ENCODE measurements at places on chromosomes 2 and 18.
A peak's percentile ranks its signal among the peaks of the same experiment; 100 is the strongest.

- no peak for DNase-seq
These were observed 3.8 kb downstream of the SIX2 start for GRCh38 chr2:45005261-45006002.

- no peak for DNase-seq
These were observed 130.8 kb upstream of the NT5C1B start for GRCh38 chr2:18719978-18720775.

DNA sequence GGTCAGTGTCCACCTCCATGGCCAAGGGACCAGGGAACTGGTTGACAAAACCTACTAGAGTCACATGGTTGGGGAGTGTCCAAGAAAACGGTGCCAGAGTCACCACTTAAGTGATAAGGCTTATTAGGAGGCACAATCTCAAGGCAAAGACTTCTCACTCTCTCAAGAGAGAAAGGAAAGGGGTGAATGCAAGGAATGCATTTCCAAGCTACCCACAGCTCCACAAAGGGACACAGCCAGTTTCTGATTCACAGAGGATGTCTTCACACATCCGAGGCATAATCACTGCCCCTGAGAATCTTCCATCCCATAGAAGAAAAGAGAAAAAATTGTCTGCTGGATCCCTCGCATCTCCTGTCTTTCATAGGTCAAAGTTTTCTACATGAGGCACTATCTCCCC lies 269.3 kb downstream of the TNS1 start:
- no peak for DNase-seq

- DNase-seq = no peak
These were observed 756 bp upstream of the PTPN4 start for GRCh38 chr2:119758881-119759450.

DNA sequence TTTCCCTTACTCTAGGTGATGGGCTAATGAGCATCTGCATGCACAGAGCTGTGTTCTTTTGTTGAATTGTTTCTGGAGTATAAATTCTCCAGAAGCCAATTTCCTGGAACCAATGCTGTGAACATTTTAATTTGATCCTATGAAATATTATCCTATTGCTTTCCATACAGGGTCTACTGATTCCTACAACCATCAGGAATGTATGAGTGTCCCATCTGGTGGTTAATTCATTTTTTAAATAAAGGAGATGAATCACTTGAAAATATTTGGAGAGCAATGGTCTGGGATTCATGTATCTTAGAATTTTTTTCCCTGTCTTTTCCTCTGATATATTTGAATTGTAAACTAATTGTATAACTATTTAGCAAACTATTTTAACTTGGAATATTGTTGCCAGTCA lies 14.0 kb downstream of the KIF5C start:
- no peak for DNase-seq

DNA sequence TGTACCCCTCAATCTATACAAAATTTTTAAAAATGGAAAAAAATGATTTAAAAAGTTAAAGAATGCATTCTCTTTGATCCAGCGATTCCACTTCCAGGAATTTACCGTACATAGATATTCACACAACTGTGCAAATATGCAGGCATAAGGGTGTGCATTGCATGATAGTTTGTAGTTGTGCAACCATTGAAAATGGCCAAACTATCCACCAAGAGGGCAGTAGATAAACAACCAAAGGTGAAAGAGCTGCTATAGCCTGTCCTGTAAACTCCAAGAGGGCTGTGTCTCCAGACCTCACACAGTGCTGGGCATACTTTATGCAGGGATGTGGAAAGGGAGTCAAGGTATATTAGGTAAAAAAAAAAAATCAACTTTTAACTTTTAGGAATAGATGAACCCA lies 116.5 kb upstream of the NEDD4L start:
- DNase-seq = no peak

DNA sequence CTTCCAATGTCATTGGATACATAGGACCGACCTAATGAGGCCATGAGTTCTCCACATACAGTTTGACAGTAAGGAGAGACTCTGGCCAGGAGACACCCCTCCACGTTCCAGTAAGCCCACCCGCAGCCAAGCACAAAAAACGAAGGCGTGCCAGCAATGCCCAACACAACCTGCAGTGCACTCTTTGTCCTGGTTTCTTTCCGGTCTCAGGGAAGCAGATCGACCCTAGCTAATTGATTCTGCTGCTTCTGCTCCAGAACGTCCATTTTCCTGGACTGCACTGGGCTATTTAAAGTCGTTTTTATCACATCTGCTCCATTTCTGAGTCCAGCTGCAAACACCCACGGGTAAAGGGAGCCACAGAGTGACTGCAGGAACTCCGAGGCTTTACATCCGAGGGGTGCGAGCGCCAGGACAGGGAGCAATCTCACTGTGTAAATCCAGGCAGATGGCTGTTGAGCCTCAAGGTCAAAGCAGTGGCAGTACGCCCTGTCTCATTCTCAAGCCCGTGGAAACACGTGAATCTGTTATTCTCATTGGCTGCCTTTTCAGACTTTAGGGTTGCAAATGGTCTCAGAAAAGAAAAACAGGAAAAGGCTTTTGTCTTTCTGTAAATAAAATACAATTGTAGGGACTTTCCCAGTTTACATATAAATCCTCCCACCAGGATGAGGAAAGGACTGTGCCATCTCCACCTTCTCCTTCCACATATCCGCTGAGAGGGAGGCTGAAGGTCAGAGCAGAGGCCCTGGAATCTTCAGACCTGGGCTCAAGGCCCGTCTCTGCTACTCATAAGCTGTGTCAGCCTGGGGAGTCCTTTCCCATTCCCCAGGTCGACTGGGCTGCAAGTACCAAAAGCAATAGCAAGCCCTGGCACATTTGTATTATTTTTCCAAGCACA lies 40.7 kb downstream of the TMEM163 start:
- no peak for DNase-seq

DNA sequence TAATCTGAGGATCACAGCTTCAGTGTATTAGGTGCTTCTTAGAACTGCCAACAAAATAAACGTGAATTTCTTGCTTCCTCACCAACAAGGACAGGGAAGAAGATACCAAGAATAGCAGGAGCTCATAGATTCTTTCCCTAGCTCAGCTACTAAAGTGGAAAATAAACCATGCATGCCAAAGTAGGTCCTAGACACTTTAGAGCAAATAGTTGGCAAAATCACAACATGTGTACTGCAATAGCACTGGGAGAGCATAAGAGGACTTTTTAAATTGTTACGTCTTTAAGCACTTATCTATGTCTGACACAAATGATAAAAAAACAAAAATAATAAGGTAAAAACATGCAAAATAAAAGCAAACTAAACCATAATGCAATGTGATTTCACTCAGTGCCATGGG lies 49.5 kb downstream of the SUCLG1 start:
- no peak for DNase-seq

- DNase-seq = no peak
These were observed 549.0 kb upstream of the ID2 start for GRCh38 chr2:8132879-8133278.

GRCh38 chr2:175147186-175147585 lies 20.8 kb downstream of the ATF2 start:
- no peak for DNase-seq

- no peak for DNase-seq
These were observed 324.3 kb upstream of the PKDCC start for GRCh38 chr2:41723526-41723925.

GRCh38 chr2:127597984-127598380 lies 48.0 kb upstream of the GPR17 start:
- no peak for DNase-seq

- DNase-seq = no peak
These were observed 663 bp downstream of the RHBDD1 start for GRCh38 chr2:226836548-226836885.

GRCh38 chr2:127515383-127515915 lies 10.8 kb downstream of the IWS1 start:
- no peak for DNase-seq

GRCh38 chr2:177298191-177298590 lies 33.7 kb upstream of the NFE2L2 start:
- DNase-seq = no peak

DNA sequence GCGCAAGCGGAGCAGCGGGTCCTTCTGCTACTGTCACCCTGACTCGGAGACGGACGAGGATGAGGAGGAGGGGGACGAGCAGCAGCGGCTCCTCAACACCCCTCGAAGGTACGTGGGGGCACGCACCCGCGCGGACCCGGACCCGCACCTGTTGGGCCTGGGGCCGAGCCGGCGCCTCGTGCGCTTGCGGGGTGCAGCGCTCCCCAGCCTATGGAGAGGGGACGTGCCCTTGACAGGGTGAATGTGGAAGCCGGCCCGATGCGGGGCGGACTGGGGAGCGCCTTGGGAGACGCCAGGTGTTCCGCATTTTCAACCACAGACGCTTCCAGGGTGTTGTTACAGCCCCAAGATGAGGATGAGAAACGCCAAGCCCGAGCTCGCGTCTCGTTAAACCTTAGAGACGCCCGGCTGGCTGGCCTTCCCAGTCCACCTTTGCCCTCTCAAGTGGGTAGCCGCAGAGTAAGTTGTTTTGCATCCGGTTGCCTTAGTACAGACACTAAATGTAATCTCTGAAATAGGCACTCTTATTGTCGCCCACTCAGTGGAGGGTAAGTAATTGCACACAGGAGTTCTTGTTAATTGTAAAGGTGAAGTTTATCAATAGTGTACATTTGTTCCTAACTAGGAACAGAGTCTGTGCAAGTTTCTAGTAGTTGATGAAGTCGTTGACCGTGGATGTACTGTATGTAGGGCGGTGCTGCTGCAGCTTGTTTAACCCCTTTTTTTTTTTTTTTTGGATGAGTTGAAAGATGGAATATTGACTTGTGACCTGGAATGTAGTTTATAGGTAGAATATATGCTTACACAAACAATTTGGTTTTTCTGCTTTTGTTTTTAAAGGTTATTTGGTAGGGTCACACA lies 815 bp downstream of the GMCL1 start:
- peak; percentile 16 for DNase-seq

- DNase-seq = no peak
These were observed 22.6 kb downstream of the MYL12B start for GRCh38 chr18:3284501-3284900.

DNA sequence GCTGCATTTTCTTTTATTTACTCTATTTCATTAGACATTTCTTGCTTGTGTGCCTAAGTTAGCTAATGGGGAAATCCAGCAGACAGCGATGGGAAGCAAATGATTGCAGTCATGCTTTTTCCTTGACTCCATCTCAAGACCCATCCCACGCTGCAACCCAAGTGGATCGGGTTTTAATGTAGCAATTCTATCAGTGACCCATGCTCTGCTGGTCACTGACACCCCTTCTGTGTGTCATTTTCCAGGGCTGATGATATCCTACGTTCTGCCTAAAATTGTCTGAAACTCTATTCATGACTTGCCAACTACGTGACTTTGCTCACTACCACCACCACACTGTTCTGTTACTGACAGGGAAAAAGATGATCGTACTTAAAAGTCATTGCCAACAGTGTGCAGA lies 129.8 kb downstream of the CCBE1 start:
- DNase-seq = no peak

GRCh38 chr2:52405980-52406379 lies 1361.6 kb upstream of the CHAC2 start:
- no peak for DNase-seq

- DNase-seq = no peak
These were observed 3.6 kb upstream of the GYPC start for GRCh38 chr2:126652323-126652891.

DNA sequence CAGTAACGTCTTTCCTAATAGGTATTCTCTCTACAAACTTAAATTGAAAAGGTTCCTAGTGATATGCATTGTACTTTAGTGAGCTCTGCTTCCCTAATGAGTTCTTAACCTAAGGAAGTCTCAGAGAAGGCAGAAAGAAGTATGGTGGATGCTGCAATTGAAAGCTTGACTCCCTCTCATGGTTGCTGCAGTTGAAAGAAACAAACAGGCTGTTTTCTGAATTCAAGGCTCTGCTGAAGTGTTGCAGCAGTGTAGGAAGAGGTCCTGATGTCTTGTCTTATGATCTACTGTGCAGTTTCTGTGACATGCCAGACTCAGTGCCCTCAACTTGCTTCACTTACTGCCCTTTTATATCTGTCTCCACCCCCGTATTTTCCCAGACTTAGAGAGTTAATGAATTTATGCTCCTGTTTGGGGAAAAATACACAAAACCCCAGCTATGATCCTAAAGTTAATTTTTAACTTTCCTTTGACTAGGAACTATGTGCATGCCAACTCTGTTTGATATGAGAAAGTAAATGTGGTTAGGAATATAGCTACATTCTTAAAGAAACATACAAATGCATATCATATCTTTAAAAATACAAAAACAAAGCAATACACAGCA lies 655.3 kb upstream of the FAM98A start:
- DNase-seq = no peak

GRCh38 chr2:140457483-140457882 lies 1673.3 kb downstream of the LRP1B start:
- no peak for DNase-seq

GRCh38 chr2:64063924-64064331 lies 44.7 kb upstream of the VPS54 start:
- DNase-seq = no peak

- DNase-seq = no peak
These were observed 99.3 kb downstream of the TPO start for GRCh38 chr2:1512321-1513289.

DNA sequence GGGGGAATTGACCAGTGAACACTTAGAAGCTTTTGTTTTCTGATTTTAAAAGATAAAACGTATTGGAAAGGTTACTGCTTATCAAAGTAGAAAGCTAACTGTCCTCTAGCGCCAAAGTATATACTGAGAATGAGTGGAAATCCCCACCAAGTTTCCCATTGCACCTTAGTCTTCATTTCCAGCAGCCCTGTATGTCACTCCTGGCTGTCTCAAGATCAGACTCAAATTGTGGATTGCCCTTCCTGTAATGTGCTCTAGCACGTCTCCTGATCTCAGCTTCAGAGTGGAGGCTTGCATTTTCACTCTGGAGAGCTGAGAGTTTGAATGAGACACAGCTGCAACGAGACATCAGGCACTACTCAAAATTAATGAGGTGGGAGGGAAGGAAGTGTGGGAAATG lies 26.6 kb downstream of the MFF start:
- no peak for DNase-seq

GRCh38 chr2:232576995-232577394 lies 26.5 kb downstream of the EIF4E2 start:
- no peak for DNase-seq

- no peak for DNase-seq
These were observed 111.7 kb upstream of the SPATS2L start for GRCh38 chr2:200194746-200195145.

GRCh38 chr2:73033142-73033765 lies 38.3 kb downstream of the SFXN5 start:
- DNase-seq = no peak

GRCh38 chr2:97720746-97721145 lies 7.4 kb downstream of the ZAP70 start:
- DNase-seq = no peak

DNA sequence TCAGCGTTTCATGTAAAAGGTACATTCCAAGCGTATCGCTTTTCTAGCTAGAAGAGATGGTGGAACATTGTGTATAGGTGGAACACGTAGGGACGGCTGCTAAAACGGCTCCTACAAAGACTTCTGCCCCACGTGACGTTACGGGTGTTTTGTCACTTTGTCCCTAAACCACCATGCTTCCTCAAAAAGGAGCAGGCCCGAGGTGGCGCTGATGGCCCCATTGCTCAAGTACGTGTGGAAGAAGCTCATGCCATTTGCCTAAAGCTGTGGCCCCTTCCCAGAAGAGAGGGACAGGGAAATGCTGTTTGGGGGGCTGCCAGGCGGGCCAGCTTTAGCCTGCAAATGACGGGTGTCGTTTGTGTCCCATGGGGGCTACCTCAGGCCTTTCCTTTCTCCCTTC lies 72.7 kb downstream of the TMEM247 start:
- no peak for DNase-seq

Measured in stimulated activated CD4-positive, alpha-beta T cell treated with anti-CD3 and anti-CD28 coated beads, TNF-alpha, amount 100 ng/mL, for 1 hour (primary cell).